Activated CD4-positive, alpha-beta memory T cell treated with anti-CD3 and anti-CD28 coated beads for 36 hours (primary cell): ENCODE measurements at places on chromosomes 12 and 14. TPM values are rescaled to one million over a fixed set of nuclear protein-coding genes. Genes with fewer than 3 reads are reported as not detected.

Gene MUCL1
- not detected for total RNA-seq

Gene NELL2
- total RNA-seq = 43.5 TPM

Gene RAD9B
- total RNA-seq = 2.7 TPM

Gene FAM181A
- not detected for total RNA-seq

Gene ALG10B
- total RNA-seq = 11.8 TPM

GRCh38 chr14:102508774-102509745, 516 bp downstream of the ANKRD9 start:
- H3K27ac ChIP-seq = no peak overlapping the region
- H3K4me1 ChIP-seq = peaks cover 10% of the 10 kb centered on the region

DNA sequence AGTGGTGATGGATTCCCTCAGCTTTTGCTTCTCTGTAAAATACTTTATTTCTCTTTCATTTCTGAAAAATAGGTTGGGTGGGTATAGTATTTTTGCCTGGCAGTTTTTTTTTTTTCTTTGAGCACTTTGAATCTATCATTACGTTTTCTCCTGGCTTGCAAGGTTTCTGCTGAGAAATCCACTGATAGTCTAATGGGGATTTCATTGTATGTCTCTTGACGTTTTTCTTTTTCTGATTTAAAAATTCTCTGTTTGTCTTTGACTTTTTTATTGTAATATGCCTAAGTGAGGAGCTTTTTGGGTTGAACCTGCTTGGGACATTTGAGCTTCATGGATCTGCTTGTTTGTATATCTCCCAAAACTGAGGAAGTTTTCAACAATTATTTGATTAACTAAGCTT, 606.0 kb downstream of the KCNH5 start:
- H3K27me3 ChIP-seq = no peaks in the 10 kb centered on the region
- no peak overlapping the region for H3K27ac ChIP-seq
- H3K36me3 ChIP-seq = no peaks in the 10 kb centered on the region

DNA sequence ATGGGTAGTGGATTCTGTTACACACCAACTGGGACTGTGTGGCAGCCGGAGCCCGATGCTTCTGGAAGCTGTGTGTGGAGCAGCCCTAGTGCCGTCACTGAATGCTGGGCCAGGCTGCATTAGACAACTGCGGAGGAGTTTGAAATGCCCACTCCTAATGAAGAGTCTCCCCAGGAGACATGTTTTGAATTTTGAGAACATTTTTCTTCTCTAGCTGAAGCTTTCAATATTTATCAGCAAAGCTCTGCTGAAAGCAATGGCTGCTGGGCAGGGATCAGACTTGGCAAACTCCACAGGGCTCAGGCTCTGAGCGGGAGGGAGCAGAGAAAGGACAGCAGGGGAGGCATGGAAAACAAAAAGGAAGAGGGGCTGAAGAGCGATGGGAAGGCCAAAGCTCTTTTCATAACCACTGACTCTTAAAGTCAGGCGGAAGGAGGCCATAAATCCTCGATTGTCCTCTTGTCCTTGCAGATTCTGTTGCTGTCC, 189.1 kb downstream of the MON2 start:
- no peaks in the 10 kb centered on the region for H3K4me1 ChIP-seq
- peaks cover 15% of the 10 kb centered on the region for H3K27me3 ChIP-seq
- H3K4me3 ChIP-seq = no peak overlapping the region
- no peak overlapping the region for H3K27ac ChIP-seq
- no peak for DNase-seq
- H3K36me3 ChIP-seq = no peaks in the 10 kb centered on the region

DNA sequence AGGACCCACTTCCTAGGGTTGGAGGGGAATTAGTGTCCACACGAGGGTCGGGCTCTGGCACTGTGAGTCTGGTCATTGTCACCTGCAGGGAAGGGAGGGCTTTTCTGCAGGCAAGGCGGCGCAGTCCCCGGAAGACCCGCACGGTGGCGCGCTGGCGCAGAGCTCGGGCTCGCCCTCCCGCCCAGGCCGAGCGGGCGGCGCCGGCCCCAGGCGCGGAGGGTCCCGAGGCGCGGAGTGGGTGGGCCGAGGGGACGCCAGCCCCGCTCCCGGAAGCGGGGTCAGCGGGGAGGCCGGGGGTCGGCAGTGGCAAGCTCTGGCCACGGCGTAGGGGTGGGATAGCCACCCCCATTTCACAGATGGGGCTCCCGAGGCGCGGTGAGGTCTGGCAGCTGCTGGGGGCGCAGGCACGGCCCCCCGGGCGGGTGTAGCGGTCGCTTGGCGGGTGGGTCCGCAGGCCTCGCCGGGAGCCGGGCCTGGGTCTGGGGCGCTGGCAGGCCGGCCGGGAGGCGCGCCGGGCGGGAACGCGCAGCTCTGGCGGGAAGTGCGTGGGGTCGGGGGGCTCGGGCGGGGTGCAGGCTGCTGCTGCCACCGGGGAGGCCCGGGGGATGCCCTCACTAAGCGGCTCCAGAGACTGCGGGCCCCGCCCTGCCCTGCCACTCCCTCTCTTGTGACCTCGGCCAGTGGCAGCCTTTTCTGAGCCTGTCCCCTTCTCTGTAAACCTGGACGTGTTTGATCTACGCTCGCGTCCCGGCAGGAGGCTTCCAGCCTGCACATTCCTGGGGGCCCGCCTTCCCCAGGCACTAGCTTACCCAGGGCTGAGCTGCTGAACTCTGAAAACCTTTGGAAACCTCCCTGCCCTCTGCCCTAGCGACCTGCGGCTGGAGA, 46.1 kb downstream of the CYP46A1 start:
- peaks cover 36% of the 10 kb centered on the region for H3K27me3 ChIP-seq
- H3K4me1 ChIP-seq = no peaks in the 10 kb centered on the region
- no peaks in the 10 kb centered on the region for H3K36me3 ChIP-seq
- H3K4me3 ChIP-seq = no peak overlapping the region
- peak; percentile 79 for DNase-seq

DNA sequence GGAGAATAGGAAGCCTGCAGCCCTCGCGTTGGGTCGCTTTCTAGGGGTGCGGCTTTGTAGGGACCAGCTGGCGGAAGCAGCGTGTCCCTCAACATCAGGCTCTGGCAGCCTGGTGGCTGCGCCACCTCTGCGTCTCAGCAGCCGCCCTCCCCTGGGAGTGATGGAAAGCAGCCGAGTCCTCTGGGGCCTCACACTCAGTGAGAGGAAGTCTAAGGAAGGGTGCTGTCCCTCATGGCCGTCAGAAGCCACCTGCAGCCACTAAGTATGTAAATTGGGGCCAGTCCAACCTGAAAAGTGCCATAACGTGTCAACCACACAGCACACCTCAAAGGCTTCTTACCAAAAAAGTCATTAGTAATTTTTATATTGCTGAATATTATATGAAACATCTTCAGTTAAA, 80.3 kb downstream of the WDR20 start:
- peaks cover 22% of the 10 kb centered on the region for H3K4me1 ChIP-seq
- peaks cover 3% of the 10 kb centered on the region for H3K36me3 ChIP-seq
- H3K27me3 ChIP-seq = no peaks in the 10 kb centered on the region

GRCh38 chr14:59475709-59476108, 8.5 kb downstream of the L3HYPDH start:
- H3K4me3 ChIP-seq = no peak overlapping the region
- peaks cover 7% of the 10 kb centered on the region for H3K36me3 ChIP-seq
- no peaks in the 10 kb centered on the region for H3K27me3 ChIP-seq
- no peak overlapping the region for H3K27ac ChIP-seq
- peaks cover 8% of the 10 kb centered on the region for H3K4me1 ChIP-seq

DNA sequence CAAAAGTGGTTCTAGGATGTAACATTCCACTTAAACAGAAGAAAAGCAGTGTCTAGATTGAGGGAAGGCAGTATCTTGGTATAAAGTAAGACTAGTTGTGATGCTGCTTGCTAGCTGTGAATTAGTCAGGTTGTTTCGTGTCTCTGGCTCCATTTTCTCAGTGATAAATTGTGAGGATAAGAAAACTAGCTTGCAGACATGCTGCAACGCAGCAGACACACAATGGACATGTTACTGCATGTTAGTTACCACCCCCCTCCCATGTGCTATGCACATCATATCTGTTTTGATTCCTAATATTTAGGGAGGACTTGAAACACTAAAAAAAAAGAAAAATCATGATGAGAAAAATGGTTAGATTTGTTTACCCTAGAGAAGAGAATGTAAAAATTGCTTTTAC, 2.9 kb downstream of the CCNK start:
- DNase-seq = no peak
- H3K36me3 ChIP-seq = no peaks in the 10 kb centered on the region
- H3K27ac ChIP-seq = no peak overlapping the region
- no peak overlapping the region for H3K4me3 ChIP-seq

DNA sequence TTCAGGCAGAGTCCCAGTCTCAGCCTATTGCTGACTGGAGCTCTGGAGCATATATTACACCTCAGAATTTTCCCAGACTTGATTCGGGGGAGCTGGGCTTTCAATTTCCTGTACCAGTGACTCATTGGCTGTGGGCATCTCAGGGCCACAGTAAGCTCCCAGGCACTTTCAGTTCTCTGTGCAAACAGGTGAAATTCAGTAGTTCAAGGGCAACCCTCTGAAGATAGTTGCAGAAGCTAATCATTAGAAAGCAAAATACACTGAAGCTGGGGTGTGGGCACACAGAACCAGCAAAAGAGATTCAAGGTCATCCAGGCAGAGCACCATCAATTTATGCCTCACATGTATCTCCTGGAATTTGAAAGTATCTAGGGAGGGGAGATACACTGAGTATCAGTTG, 8.1 kb upstream of the NIN start:
- H3K4me3 ChIP-seq = no peak overlapping the region
- H3K27ac ChIP-seq = no peak overlapping the region
- peaks cover 23% of the 10 kb centered on the region for H3K4me1 ChIP-seq
- DNase-seq = peak; percentile 30
- no peaks in the 10 kb centered on the region for H3K27me3 ChIP-seq
- no peaks in the 10 kb centered on the region for H3K36me3 ChIP-seq

DNA sequence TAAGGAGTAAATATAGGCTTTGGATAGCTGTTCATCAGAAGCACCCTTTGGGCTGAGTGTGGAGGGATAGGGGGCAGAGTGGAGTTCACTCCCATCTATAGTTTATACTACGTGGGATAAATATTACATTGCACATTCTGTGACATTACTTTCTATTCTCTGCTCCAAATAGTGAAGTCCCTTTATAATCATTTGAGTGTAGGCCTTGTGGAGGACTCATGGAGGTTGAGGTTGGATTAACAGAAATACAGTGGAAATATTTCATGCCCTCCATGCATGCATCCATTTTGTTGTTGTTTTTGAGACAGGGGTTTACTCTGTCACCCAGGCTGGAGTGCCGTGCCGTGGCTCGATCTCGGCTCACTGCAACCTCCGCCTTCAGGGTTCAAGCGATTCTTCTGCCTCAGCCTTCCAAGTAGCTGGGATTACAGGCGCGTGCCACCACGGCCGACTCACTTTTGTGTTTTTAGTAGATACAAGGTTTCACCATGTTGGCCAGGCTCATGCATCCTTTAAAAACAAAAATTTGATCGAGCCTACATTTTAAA, 1.4 kb downstream of the CHPT1 start:
- H3K27me3 ChIP-seq = no peaks in the 10 kb centered on the region
- peak; percentile 55 for DNase-seq
- peaks cover 3% of the 10 kb centered on the region for H3K36me3 ChIP-seq
- peaks cover 39% of the 10 kb centered on the region for H3K4me1 ChIP-seq
- H3K27ac ChIP-seq = peak overlapping the region; percentile 61

DNA sequence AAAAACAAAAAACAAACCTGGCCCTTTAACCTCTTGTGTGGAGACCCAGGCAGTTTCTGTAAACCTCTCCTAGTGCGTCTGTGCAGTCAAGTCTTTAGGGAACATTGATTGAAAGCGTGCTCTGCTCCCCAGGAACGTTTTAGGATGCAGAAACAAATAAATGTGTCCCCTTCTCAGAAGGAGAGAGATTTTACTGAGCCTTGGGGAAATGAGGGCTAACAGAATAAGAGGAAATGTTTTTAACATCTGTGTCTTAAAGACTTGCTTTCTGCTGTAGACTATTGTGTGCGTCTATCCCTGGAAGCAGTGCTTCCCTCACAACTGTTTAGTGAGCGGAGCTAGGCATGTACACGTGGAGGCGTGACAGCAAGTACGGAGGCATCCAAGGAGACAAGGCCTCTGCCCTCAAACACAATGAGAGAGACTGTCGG, 54.3 kb downstream of the TECPR2 start:
- H3K27ac ChIP-seq = no peak overlapping the region
- H3K27me3 ChIP-seq = no peaks in the 10 kb centered on the region
- peaks cover 3% of the 10 kb centered on the region for H3K36me3 ChIP-seq
- H3K4me1 ChIP-seq = no peaks in the 10 kb centered on the region

- DNase-seq = no peak
- no peak overlapping the region for H3K4me3 ChIP-seq
- H3K27me3 ChIP-seq = no peaks in the 10 kb centered on the region
- peaks cover 62% of the 10 kb centered on the region for H3K4me1 ChIP-seq
Measured at GRCh38 chr12:56293795-56294194, 6.3 kb downstream of the CS start.

GRCh38 chr14:68779761-68780323, 13.0 kb downstream of the ZFP36L1 start:
- no peaks in the 10 kb centered on the region for H3K36me3 ChIP-seq
- peak overlapping the region; percentile 71 for H3K4me3 ChIP-seq
- H3K4me1 ChIP-seq = peaks cover 74% of the 10 kb centered on the region
- no peaks in the 10 kb centered on the region for H3K27me3 ChIP-seq
- peak; percentile 74 for DNase-seq

- no peak for DNase-seq
- peaks cover 33% of the 10 kb centered on the region for H3K4me1 ChIP-seq
- H3K4me3 ChIP-seq = peak overlapping the region; percentile 96
- H3K36me3 ChIP-seq = peaks cover 8% of the 10 kb centered on the region
- no peaks in the 10 kb centered on the region for H3K27me3 ChIP-seq
Measured at GRCh38 chr14:50311337-50311971, 575 bp downstream of the L2HGDH start.

GRCh38 chr14:76426161-76426696, 50.3 kb downstream of the ESRRB start:
- peaks cover 8% of the 10 kb centered on the region for H3K27me3 ChIP-seq
- no peaks in the 10 kb centered on the region for H3K4me1 ChIP-seq
- H3K27ac ChIP-seq = no peak overlapping the region
- no peak overlapping the region for H3K4me3 ChIP-seq
- no peak for DNase-seq

DNA sequence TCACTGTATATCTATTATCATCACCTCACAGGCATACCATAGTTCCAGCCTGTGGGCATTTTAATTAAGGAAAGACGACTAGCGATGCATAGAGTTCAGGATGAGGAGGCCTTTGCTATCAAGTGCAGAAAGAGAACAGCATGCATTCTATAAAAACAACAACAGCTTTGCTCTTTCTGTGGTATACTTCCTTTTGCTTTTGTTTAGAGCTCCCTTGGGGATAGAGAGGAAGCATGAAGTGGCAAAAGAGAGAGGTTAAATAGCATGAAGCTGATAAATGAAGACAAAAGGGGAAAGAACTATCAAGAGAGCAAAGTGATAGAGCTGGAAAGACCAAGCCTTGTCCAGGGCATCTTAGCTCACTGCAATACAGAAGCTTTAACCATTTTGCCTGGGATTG, 23.5 kb downstream of the IFNG-AS1 start:
- no peak overlapping the region for H3K4me3 ChIP-seq
- peaks cover 9% of the 10 kb centered on the region for H3K36me3 ChIP-seq
- H3K4me1 ChIP-seq = peaks cover 34% of the 10 kb centered on the region
- H3K27me3 ChIP-seq = no peaks in the 10 kb centered on the region
- no peak for DNase-seq
- H3K27ac ChIP-seq = peak overlapping the region; percentile 81
